ENCODE measurements at places on chromosomes 2 and 18. TPM values are rescaled to one million over a fixed set of nuclear protein-coding genes. Genes with fewer than 3 reads are reported as not detected.

The UGGT1 gene
- polyA plus RNA-seq = 9.0 TPM

The FHOD3 gene
- polyA plus RNA-seq = not detected

The KCNF1 gene
- polyA plus RNA-seq = not detected

The AQP4 gene
- not detected for polyA plus RNA-seq

The RASGRP3 gene
- 4.8 TPM for polyA plus RNA-seq

The TDRD15 gene
- polyA plus RNA-seq = not detected
